ENCODE measurements at places on chromosomes 6 and 20. TPM values are rescaled to one million over a fixed set of nuclear protein-coding genes. Genes with fewer than 3 reads are reported as not detected.

GRCh38 chr6:109033655-109034054 lies 61.0 kb downstream of the SESN1 start:
- no peak for DNase-seq
- no peaks in the 10 kb centered on the region for H3K36me3 ChIP-seq
- H3K4me1 ChIP-seq: peaks cover 2% of the 10 kb centered on the region
- H3K27ac ChIP-seq: no peak overlapping the region

DNA sequence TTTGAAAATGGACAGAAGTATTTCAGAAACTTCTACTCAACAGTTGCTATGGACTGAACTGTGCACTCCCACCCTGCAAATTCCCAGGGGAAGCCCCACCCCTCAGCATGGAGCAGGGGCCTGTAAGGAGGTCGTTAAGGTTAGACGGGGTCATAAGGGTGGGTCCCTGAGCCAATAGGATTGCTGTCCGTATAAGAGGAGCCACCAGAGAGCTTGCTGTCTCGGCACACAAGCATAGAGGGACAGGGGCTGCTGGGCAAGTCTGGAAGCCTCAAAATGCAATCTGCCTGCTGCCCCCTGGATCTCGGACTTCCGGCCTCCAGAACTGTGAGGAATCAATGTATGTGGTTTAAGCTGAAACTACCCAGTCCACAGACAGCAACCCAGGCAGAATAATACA lies 37.4 kb upstream of the AFDN start:
- H3K27me3 ChIP-seq: no peaks in the 10 kb centered on the region
- peaks cover 5% of the 10 kb centered on the region for H3K4me1 ChIP-seq
- no peak for DNase-seq
- no peak overlapping the region for H3K4me3 ChIP-seq
- H3K36me3 ChIP-seq: no peaks in the 10 kb centered on the region
- H3K27ac ChIP-seq: no peak overlapping the region

GRCh38 chr6:1067346-1067745 lies 244.6 kb upstream of the FOXQ1 start:
- H3K27ac ChIP-seq: no peak overlapping the region
- 0 out of 2 replicates have a peak, but pooled peaks cover 5% of the 10 kb centered on the region for H3K4me1 ChIP-seq
- DNase-seq: no peak
- no peaks in the 10 kb centered on the region for H3K36me3 ChIP-seq
- no peaks in the 10 kb centered on the region for H3K27me3 ChIP-seq

DNA sequence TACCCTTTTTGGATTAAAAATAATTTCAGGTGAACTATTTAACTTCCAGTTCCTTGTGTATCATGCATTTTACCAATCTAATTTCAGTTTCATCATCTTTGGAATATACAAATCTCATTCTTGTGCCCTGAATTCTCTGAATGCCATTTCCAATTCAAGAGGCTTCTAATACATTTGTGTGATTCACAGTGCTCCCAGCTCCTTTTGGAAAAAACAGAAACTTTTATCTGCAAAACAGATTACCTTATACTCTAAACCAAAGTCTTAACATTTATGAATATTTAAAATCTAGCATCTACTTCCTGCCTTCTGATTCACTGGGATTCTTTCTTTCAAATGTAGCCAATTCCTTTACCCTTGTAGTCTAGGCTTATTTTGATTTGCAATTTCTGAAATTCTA lies 11.1 kb upstream of the PEX7 start:
- no peak overlapping the region for H3K27ac ChIP-seq
- no peaks in the 10 kb centered on the region for H3K36me3 ChIP-seq
- H3K4me3 ChIP-seq: no peak overlapping the region
- DNase-seq: no peak
- H3K27me3 ChIP-seq: no peaks in the 10 kb centered on the region
- H3K4me1 ChIP-seq: peaks cover 6% of the 10 kb centered on the region

- no peaks in the 10 kb centered on the region for H3K36me3 ChIP-seq
- H3K4me1 ChIP-seq: peaks cover 18% of the 10 kb centered on the region
- DNase-seq: no peak
- no peak overlapping the region for H3K4me3 ChIP-seq
- H3K27me3 ChIP-seq: no peaks in the 10 kb centered on the region
These were observed 636.0 kb upstream of the PTCHD4 start for GRCh38 chr6:48747040-48747439.

DNA sequence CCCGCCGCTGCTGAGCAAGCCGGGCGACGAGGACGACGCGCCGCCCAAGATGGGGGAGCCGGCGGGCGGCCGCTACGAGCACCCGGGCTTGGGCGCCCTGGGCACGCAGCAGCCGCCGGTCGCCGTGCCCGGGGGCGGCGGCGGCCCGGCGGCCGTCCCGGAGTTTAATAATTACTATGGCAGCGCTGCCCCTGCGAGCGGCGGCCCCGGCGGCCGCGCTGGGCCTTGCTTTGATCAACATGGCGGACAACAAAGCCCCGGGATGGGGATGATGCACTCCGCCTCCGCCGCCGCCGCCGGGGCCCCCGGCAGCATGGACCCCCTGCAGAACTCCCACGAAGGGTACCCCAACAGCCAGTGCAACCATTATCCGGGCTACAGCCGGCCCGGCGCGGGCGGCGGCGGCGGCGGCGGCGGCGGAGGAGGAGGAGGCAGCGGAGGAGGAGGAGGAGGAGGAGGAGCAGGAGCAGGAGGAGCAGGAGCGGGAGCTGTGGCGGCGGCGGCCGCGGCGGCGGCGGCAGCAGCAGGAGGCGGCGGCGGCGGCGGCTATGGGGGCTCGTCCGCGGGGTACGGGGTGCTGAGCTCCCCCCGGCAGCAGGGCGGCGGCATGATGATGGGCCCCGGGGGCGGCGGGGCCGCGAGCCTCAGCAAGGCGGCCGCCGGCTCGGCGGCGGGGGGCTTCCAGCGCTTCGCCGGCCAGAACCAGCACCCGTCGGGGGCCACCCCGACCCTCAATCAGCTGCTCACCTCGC lies 1.5 kb downstream of the ARID1B start:
- H3K27me3 ChIP-seq: no peaks in the 10 kb centered on the region
- H3K36me3 ChIP-seq: no peaks in the 10 kb centered on the region
- peaks cover 63% of the 10 kb centered on the region for H3K4me1 ChIP-seq
- DNase-seq: no peak
- no peak overlapping the region for H3K27ac ChIP-seq

Gene ABT1
- total RNA-seq: 21.6 TPM
